ENCODE measurements at places on chromosomes 3 and 15.

DNA sequence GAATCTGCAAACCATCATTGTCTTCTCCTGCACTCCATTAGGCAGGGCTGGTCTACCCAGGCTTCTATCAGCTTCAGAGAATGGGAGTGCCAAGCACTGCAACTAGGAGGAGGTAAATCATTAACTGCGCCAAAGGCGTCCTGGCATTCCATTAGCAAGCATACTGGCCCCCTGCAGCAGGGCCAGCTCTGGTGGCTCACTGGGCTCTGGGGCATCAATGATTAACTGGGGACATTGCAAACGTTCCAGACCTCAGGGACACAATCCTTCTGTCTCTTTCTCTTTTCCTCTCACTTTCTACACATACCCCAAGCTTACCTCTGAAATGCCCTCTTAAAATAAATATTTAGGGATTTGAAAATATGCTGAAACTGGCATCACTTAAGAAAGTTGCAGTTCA, 129.0 kb downstream of the MYLK start:
- peak; percentile 62 for DNase-seq

- DNase-seq: no peak
Observed at GRCh38 chr15:52379395-52380106, 83.9 kb upstream of the MYO5C start.

- no peak for DNase-seq
Observed at GRCh38 chr3:44942202-44942921, 33.6 kb downstream of the ZDHHC3 start.

GRCh38 chr15:39667382-39668127, 86.7 kb downstream of the THBS1 start:
- DNase-seq: no peak

GRCh38 chr3:152780553-152780952, 54.4 kb upstream of the P2RY1 start:
- no peak for DNase-seq

DNA sequence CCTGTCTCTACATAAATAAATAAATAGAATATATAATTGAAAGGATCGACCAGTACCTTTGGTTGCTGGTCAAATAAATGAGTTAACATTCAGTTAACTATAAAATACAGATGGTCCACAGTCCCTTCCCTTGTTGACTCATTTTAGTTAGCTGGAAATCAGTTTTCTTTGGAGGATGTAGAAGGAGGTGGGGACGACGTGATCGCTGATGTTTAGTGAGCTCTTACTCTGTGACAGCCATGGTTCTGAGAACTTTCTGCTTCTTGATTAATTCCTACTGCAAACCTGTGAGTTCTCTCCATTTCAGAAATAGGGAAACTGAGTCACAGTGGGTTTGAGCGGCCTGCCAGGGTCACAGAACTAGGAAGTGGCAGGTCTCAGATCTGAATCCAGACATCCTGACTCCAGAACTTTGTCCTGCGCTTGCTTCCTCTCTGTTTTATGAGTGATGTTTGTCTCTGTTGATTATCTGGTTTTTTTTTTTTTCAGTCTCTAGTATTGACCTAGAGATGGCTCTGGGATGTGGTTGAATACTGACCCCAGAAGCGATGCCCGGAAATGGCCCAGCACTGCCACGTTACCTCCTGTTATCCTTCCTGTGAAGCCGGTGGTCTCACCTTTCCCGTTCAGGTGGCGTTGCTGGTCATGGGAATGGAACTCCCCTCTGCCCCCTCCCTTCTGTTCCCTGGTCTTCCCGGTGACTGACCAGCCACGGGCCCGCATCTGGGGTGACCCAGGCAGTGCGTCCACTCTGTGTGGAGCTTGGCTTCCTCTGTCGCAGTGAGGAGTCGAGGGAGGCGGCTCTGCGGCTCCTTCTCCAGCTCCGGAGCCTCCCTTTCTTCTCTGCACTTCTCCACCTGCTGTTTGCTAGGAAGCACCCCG, 18.2 kb downstream of the SYNM start:
- no peak for DNase-seq

DNA sequence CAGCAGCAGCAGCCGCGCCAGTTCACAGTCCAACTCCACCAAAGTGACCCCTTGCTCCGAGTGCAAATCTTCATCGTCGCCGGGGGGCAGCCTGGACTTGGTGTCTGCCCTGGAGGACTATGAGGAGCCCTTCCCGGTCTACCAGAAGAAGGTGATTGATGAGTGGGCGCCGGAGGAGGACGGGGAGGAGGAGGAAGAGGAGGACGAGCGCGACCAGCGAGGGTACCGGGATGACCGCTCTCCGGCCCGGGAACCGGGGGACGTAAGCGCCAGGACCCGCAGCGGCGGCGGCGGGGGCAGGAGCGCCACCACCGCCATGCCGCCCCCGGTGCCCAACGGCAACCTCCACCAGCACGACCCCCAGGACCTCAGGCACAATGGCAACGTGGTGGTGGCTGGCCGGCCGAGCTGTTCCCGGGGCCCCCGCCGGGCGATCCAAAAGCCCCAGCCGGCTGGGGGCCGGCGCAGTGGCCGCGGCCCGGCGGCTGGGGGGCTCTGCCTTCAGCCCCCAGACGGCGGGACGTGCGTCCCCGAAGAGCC, 224.1 kb upstream of the IL12A start:
- DNase-seq: peak; percentile 83

- DNase-seq: no peak
Observed at GRCh38 chr15:38620098-38620497, 55.5 kb upstream of the RASGRP1 start.

- no peak for DNase-seq
Observed at GRCh38 chr3:115245438-115245837, 98.3 kb upstream of the ZBTB20 start.

- no peak for DNase-seq
Observed at GRCh38 chr3:151430821-151431484, 29.9 kb downstream of the IGSF10 start.

DNA sequence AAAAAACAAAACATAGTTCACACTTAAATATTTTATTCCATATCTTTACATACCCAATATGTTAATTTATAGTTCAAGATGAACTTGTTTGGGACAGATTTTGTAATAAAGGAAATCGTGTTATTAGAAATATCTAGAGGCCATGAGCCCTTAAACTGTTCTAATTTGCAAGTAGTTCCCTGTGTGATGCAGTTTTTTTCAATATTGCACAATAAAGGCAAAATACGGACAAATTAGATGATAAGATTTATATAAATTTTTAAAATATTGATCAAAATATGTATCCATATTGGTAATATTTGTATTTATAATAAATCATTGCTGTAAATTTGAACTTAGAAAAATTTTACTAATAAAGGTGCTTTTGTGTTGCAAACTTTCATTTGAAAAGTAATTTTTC, 23.8 kb downstream of the CTNNB1 start:
- no peak for DNase-seq

DNA sequence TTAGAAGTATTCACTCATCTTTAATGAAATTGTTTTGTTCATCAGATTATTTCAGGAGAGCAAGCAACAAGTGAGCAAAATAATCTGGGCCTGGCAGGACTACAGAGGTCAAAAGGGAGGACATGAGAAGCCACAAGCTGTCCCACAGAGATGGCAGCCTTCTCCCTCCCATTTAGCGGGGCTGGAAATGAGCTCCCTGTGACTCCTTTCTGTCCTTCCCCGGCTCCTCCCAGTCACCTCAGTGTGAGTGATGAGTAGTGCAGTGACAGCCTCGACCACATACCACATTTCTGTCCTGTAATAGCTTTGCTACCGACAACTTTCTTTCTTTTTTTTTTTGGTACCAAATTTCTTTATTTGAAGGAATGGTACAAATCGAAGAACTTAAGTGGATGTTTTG, 38.0 kb downstream of the RAB7A start:
- no peak for DNase-seq

DNA sequence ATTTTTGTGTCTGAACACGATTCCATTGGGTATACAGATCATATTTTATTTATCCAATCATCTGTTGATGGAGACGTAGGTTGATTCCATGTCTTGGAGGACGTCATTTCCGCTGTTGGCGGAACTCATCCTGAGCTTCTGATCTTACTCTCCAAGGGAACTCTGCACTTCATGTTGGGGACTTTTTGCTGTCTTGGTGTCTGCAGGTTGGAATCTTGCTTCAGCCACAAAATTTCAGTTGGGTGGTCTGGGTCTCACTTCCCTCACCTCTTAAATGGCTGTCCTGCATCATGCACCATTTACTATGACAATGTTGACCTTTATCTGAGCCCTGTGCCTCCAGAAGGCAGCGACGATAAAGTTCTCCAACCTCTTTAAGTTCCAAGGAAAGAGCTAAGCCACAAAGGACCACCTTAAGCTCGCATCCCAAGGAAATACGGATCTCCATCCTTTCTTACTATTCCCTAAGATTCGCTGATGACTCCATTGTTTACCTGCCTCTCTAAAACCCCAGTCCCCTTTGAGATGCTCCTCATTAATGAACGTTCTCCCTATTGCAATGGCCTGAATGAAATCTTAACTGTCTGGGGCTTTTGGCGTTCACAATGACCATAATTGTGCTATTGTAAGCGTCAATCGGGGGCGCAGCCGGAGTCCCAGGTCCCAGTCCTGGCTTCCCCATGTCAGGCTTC, 23.1 kb upstream of the RNU6-1 start:
- DNase-seq: no peak

DNA sequence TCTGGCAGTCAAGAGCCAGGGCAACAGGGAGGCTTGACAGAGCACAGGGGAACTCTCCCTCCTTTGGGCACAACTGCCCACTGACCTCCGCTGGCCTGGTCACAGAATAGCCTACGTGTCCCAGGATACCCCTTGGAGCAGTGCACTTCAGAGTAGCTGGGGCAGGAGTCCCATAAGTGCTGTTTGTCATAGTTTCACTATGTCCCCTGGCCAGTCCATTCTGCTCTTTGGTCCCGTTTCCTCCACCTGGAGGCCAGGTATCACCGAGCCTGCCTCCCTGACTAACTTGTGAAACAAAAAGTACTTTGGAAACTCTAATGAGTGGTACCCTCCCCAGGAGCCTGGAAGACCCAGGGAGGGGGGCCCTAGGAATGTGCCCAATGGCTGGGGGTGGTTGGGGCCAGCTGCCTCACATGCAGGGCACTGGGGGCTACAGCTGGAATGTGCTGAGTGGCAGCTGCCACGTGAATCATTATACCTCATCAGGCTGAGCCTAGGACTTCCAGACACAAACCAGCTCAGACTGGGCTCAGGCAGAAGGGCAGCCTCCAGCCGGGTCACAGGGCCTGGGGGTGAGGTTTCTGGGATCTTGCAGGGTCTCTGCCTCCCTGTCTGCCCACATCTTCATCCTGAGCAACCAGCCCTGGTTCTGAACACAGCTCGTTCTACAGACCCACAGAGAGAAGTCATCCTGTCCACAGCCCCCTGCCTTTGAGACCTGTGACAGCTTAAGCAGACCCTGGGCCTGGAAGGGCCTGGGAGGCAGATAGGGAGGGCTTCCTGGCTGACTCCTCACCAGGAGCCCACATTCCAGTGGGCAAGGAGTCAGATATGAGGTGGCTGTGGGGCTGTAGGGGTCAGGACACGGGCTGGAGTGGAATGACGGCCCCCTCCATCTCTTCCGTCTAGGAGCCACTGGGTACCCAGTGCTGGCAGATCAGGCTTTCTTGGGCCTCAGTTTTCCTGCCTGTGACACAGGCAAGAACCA, 914 bp upstream of the PTH1R start:
- DNase-seq: peak; percentile 34

- DNase-seq: no peak
Observed at GRCh38 chr3:57787867-57788623, 31.9 kb downstream of the SLMAP start.

DNA sequence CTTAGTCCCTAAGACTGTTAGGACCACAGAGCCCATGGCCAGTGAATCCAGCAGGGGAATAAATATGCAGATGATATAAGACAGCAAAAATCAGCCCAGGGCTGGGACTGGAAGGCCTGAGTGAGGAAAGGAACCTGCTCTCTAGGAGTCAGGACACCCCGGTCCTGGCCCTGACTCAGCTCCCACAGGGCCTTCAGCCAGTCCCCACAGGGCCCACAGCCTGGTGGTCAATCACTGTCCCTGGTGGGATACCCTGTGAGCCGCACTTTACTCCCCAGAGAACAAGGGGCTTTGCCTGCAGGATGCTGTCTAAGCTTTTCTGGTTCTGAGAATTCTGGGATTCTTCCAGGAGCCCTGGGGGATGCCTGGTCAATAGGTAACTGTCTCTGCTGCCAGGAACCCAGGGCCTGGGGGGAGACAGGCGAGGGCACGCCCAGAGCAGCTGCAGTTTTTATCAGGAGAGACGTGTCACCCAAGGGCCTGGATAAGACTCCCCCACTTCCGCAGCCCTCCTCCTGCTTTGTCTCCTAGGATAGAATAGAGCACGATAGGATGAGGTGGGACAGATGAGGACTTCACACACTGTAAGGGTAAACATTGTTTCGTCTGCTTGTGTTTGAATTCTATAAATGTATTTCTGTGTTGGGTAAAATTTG, 49.5 kb upstream of the MCF2L2 start:
- no peak for DNase-seq

DNA sequence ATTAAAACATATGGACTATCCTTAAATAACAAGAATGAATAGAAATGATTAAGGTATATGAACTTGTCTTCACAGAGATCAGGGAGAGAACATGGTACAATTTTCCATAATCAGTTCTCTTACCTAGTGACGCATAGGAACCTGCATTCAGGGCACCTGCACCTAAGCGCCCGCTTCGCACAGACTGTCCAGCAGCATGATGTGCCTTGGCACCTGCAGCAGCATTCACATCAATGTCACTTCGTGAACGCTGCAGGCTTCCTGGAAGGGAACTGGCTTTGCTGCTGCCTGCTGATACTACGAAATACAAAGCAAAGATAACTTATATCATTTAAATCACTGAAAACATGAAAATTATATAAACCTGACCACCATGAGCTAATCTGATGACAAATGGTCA, 115.2 kb downstream of the CLASP2 start:
- no peak for DNase-seq

DNA sequence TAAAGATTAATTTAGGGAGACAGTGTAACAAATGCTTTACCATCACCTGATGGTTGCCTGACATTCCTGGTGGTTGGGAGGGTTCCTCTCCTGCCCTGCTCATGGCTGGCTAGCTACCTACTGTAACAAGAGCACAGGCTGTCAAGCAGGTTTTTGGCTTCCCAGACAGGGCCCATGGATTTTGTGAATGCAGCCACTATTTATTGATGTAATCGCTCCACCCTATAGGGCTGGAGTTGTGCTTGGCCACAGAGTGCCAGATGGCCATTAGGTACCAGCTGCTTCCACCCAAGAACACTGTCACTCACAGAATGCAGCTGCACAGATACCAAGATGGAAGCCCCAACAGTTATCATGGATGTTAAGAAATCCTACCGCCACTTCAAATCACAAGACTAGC, 31.0 kb upstream of the KLHL25 start:
- no peak for DNase-seq

DNA sequence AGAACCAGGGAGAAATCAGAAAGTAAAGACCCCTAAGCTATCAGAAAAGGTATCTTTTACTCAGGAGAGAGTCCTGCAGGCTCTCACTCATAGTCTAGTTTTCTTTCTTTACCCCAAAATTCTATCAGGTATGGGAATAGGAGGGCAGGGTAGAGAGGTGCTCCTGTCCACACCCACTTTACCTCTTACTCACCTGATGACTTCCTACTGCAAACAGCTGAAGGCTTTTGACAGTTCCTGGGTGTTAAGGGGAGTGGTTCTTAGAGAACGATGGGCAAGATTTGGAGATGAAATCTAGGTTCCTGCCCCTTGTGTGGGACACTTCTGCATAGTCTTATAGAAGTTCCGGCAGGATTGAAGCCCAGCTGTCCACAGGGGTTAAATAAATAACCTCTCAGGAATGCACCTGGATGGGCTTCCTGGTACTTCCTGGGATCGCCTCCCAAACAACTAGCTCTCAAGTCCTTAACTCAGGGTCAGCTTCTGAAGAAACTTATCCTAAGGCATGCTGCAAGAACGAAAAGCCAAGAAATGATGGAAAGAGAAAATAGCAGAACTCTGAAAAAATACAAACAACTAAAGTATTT, 10.8 kb upstream of the TNFAIP8L3 start:
- no peak for DNase-seq

GRCh38 chr3:46705022-46705530, 3.9 kb downstream of the TMIE start:
- peak; percentile 79 for DNase-seq
